Midbrain (tissue), 1 donor: ENCODE measurements at places on chromosomes 4 and X.

DNA sequence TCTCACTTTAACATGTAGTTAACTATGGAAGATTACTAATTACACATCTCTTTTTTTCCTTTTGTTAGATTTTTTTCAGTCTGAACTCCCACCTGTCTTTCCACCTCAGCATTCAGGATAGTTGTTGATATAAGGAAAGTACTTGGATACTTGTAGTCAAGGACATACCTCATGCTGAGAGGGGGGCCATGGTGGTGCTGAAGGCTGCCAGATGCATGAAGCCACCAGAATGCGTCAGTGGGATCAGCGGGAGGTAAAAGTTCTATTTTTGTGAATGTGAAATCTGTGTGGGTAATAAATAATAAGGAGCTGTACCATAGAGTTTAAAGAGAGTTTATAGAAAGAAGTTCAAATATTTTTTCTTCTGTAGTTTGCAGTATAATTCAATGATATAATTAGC lies 13.1 kb upstream of the NDST4 start:
- DNase-seq, result no peak

DNA sequence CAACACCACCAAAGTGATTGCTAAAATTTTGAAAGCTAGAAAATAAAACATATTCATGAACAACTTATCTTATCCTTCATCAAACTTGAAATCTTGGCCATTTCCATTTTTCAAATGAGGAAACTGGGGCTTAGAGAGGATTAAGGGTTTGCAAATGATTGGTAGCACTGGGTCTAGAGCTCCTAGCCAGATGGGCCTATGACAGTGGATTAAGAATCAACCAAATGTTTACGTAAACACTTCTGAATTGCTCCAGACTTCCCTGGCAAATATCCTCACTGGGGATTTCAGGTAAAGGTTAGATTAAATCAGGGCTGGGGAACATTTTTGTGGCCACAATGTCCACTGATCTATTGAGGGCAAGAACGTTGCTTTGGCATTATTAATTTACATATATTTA lies 241.2 kb downstream of the ANK2 start:
- DNase-seq, result no peak

- DNase-seq, result no peak
Observed at GRCh38 chrX:100680756-100681155, 36.8 kb downstream of the SRPX2 start.

- no peak for DNase-seq
Observed at GRCh38 chrX:97828471-97828870, 944.8 kb downstream of the RPA4 start.

DNA sequence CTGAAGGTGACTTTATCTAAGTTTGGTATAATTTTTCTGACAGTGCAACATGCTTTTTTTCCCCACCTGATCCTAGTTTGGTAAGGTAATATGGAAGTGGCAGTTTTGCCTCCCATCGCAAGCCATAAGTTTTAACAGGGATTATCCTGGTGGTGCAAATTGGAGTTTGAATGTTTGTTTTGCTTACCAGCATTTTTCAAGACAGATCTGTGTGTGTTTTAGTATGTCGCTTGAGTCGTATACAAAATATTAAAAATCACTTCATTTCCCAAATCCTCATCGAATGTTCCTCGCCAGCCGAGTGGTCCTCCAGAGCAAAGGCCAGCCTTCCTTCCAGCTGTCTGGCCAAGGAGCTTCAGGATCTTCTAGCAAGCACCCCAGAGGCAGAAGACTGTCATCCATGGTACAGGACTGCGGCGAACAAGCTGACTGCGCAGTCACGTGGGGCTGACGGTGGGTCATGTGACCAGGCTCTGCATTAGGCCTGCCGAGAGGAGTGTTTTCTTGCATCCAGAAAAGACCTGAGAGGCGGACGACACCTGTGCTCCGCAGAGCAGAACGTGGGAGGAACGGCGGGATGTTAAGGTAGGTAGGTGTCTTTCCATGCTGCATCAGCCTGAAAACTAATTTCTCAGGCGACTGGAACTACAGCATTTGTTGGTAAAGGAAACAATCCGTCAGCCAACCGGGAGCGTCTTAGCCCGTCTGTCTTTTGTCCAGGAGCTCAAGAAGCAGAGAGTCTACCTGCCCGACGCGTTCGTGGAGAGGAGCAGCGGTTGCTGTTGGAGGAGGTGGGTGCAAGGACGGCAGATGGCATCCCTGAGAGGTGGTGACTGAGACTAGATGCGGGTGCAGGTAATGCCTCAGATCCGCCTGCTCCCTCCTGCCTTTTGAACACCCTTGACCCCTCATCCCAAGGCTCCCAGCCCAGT lies at the start of gene GPRASP3:
Gene GPRASP3 (plus strand): TSS at position 507 of the 932 bp plus-strand sequence. CDS start 28,253 bp downstream, outside the sequence.
- peak; percentile 78 for DNase-seq

- no peak for DNase-seq
Observed at GRCh38 chr4:33052241-33052640, 2332.1 kb downstream of the PCDH7 start.

DNA sequence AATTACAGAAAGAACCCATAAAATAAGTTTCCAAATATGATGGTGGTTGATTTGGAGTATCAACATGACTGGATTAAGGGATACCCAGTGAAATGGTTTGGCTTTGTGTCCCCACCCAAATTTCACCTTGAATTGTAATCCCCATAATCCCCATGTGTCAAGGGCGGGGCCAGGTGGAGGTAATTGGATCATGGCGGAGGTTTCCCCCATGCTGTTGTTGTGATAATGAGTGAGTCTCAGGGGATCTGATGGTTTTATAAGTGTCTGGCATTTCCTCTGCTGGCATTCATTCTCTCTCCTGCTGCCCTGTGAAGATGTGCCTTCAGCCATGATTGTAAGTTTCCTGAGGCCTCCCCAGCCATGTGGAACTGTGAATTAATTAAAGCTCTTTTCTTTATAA lies 39.1 kb downstream of the WDFY3 start:
- DNase-seq, result no peak

GRCh38 chr4:43835869-43836268 lies 612.7 kb downstream of the KCTD8 start:
- no peak for DNase-seq

- peak; percentile 25 for DNase-seq
Observed at GRCh38 chr4:83252782-83253405, 31.7 kb downstream of the COQ2 start.

DNA sequence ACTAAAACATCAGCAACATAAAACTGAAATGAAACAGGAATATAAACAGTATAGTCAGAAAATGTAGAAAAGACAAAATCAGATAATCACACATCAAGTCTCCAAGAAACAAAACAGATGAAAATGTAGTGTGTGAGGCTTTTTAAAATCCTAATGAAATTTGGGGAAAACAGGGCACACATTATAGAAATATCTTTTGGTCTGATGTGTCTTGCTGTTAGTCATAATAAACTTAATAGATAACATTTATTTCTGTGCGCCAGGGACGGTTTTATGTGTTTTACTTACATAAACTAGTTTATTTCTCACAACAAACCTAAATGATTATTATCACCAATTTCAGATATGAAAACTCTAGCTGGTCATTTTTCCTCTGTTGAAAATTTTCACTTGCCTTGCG lies 293.9 kb upstream of the GATB start:
- no peak for DNase-seq

GRCh38 chr4:140609548-140610425 lies 41.0 kb upstream of the UCP1 start:
- peak; percentile 70 for DNase-seq

DNA sequence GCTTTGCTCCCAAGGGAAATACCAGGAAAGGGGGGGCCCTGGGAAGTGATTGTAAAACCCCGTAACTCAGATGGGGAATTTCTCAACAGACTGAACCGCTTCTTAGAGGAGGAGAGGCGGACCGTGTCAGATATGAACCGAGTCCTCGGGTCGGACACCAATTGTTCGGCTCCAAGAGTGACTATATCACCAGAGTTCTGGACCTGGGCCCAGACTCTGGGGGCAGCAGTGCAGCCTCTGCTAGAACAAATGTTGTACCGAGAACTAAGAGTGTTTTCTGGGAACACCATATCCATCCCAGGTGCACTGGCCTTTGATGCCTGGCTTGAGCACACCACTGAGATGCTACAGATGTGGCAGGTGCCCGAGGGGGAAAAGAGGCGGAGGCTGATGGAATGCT lies 1.0 kb downstream of the PNMA3 start:
- no peak for DNase-seq

DNA sequence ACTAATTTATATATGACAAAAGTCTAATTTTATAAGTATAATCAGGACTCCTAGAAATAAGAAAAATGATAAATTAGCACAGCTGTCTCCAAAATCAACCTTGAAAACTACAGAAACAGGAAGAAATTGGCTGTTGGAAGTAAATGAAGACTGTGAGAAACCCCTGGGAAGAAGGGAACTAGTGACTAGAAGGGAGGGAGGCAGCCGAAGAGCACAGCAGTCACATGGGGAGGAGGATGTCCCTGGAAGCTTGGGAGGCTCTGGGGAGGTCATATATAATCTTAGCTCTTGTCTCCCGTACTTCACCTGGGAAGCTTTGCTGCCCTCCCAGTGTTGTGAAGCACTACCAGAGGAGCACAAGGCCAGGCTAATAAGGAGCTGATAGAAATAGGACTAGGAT lies 8.9 kb upstream of the TMA16 start:
- no peak for DNase-seq

DNA sequence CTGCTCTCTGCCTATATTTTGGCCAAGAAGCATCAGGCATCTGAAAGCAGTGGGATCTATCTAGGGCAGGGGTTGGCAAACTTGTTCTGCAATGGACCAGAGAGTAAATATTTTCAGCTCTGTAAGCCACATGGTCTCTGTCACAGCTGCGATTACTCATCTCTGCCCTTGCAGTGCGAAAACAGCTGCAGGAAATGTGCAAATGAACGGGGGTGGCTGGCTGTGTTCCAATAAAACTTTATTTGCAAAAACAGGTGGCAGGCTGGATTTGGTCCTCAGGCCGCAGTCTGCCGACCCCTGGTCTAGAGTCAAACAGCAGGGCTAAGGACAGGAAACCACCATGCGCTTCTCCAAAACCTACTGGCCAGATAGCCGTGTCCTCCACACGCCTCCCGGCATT lies 48.6 kb downstream of the ACOX3 start:
- DNase-seq, result peak; percentile 61

DNA sequence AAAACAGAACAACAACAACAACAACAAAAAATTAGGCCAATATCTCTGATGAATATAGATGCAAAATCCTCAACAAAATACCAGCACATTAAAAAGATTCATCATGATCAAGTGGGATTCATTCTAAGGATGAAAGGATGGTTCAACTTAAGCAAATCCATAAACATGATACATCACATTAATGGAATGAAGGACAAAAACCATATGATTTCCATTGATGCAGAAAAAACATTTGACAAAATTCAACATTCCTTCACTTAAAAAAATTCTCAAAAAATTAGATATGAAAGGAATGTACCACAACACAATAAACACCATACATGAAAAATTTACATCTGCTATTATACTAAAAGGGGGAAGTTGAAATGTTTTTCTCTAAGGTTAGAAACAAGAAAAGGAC lies 103.3 kb downstream of the IL15 start:
- DNase-seq, result no peak

DNA sequence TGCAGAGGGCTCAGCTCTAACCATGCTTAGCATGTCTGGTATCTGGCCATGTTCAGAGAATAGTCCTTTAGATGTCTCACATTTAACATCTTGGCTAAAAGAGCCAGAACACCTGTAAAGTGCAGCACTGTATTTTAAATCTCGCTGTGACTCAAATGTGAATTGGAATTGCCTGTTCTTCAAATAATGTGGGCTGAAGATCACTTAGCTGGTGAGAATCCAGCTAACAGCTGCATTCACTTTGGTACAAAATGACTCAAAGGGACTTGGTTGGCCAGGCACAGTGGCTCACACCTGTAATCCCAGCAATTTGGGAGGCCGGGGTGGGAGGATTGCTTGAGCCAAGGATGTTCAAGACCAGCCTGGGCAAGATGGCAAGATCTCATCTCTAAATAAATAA lies 63.5 kb upstream of the PLAC8 start:
- no peak for DNase-seq

- DNase-seq, result no peak
Observed at GRCh38 chr4:11730545-11730944, 301.9 kb upstream of the HS3ST1 start.

GRCh38 chr4:76253511-76253910 lies 2.0 kb downstream of the FAM47E start:
- DNase-seq, result no peak

DNA sequence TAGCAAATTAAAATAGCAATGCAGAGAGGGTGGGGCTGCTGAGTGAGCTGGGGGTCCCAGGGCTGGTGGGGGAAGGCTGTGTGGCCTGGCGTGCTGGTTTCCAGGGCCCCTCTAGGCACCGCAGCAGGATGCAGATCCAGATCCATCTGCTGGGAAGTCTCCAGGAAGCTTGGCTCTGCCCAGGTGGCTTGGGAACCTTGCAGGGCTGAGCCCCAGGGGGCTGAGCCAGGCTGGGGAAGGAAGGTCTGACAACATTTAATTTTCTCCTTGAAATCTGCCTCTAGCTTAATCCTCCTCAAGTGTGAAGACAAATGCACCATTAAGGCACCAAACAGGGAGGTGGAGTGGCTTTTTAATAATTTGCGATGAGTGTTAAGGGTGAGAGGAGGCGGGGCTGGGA lies 31.7 kb downstream of the SORCS2 start:
- no peak for DNase-seq

- no peak for DNase-seq
Observed at GRCh38 chrX:40808203-40808602, 72.9 kb upstream of the MED14 start.

GRCh38 chr4:23269566-23269965 lies 576.8 kb downstream of the GBA3 start:
- DNase-seq, result no peak

- no peak for DNase-seq
Observed at GRCh38 chrX:77961063-77961462, 8.4 kb downstream of the PGAM4 start.

DNA sequence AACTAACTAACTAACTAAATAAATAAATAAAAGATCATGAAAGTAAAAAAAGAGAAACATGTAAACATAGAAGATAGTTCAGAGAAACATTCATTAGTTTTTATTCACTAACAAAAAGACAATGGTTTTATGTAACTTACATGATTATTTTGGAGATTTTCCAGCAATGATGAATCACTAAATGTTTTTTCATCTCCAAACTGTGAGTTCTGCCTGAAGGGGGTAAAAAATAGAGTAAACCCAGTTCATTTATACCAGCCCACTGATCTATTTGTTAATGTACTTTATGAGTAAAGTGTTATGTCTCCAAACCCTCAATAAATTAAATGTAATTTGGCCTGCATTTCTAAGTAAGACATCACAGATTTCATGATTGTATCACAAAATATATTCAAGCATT lies 101.1 kb downstream of the ATP8A1 start:
- DNase-seq, result no peak

DNA sequence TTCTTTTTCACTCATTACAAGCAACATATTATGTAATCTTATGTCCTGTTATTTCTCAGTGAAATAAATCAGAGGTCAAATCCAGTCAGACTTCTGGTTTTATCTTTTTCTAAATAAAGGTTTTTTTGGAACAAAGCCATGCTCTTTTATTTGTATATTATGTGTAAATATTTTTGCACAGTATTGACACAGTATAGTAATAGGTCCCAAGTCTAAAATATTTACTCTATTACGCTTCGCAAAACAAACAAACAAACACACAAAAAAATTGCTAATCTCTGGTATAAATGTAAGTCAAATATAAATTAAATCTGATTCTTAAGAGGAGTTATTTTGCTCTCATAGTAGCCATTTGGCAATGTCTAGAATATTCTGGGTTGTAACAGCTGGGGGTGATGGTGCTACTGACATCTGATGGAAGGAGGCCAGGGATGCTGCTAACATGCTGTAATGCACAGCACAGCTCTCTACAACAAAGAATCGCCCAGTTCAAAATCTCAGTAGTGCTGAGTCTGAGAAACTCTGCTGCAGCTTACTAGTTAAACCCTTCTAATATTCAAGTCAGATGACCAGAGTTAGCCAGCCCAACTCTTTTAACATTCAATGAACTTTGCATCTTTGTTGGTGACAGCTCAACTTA lies 602.1 kb downstream of the RAB28 start:
- peak; percentile 1 for DNase-seq
